ENCODE measurements at places on chromosomes 5 and 9.

GRCh38 chr9:115627511-115627910 lies 509.6 kb upstream of the TNC start:
- no peak overlapping the region for H3K4me3 ChIP-seq
- no peaks in the 10 kb centered on the region for H3K4me1 ChIP-seq
- no peaks in the 10 kb centered on the region for H3K36me3 ChIP-seq
- peaks cover 2% of the 10 kb centered on the region for H3K27me3 ChIP-seq
- no peak overlapping the region for H3K27ac ChIP-seq
- DNase-seq, result no peak

GRCh38 chr9:132842124-132843044 lies 35.7 kb downstream of the AK8 start:
- peaks cover under 1% of the 10 kb centered on the region for H3K4me1 ChIP-seq
- H3K4me3 ChIP-seq, result no peak overlapping the region
- no peak overlapping the region for H3K27ac ChIP-seq

DNA sequence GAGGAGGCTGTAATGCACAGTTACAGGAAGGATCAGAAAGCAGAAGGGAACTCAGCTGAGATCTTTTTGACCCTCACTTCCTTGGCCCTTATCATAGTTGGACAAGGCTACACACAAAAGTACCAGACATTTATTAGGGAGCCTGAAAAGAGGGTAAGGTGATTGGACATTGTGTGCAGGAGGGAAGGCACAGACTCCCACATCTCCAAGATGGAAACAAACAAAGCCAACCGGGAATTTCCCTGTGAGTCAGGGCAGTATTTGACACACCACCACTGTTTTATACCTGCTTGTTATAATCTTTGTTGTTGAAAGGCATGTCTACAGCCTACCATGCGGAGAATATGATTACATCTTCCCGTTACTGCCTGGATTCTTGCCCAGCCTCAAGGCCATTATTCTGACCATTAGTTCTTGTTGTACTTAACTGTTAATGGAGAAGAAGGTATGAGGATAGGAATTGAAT lies 3.0 kb upstream of the CCNG1 start:
- DNase-seq, result no peak
- no peaks in the 10 kb centered on the region for H3K27me3 ChIP-seq
- H3K27ac ChIP-seq, result no peak overlapping the region
- H3K4me3 ChIP-seq, result no peak overlapping the region
- H3K36me3 ChIP-seq, result peaks cover 3% of the 10 kb centered on the region
- peaks cover 28% of the 10 kb centered on the region for H3K4me1 ChIP-seq

DNA sequence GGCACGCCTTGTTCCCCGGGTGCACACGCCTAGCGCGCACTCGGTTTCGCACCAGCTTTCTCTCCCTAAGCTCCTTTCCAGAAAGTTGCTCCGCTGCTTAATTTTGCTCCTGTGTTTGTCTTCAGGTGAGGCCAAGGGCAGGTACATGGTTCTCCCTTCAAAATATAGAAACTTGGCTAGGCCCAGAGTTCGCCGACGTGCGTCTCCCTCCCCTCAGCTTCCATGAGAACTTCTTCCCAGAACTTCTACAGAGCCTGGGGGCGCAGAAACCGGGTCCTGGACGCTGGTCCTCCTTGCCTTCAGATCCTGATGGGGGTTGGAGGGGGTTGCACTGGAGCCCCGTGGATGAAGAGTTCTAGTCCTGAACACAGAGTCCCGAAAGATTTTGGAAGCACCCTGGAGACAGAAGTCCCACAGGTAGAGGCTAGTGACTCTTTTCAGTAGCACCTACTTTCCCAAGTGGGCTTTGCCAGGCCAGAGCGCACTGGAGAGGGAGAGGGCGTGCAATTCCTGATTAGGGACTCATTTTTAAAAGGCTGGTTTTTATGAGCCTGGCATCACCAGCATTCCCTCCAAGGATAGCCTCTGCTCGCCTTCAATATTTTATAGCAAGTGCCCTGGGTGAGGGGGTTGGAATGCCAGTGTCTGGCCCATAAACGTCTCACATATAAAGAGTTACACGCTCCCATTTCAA lies 128.4 kb downstream of the TMEM174 start:
- H3K27me3 ChIP-seq, result peaks cover 79% of the 10 kb centered on the region
- no peak overlapping the region for H3K4me3 ChIP-seq
- H3K4me1 ChIP-seq, result peaks cover 17% of the 10 kb centered on the region
- H3K36me3 ChIP-seq, result no peaks in the 10 kb centered on the region

DNA sequence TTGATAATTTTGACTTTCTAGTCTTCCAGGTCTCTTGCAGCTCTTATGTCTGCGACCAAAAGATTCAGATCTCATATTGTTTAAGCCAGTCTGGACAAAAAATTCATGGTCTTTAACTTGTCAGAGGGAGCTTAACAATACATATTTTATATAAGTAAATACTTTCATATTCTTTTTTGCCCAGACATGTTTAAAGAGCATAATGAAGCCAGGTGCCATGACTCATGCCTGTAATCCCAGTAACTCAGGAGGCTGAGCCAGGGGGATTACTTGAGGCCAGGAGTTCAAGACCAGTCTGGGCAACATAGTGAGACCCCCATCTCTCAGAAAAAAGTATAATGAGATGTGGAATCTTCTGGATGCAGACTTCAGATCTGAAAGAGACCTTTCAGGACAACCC lies 69.8 kb downstream of the JMY start:
- no peaks in the 10 kb centered on the region for H3K4me1 ChIP-seq
- no peak overlapping the region for H3K27ac ChIP-seq
- no peak overlapping the region for H3K4me3 ChIP-seq
- peaks cover 51% of the 10 kb centered on the region for H3K36me3 ChIP-seq
- DNase-seq, result no peak

DNA sequence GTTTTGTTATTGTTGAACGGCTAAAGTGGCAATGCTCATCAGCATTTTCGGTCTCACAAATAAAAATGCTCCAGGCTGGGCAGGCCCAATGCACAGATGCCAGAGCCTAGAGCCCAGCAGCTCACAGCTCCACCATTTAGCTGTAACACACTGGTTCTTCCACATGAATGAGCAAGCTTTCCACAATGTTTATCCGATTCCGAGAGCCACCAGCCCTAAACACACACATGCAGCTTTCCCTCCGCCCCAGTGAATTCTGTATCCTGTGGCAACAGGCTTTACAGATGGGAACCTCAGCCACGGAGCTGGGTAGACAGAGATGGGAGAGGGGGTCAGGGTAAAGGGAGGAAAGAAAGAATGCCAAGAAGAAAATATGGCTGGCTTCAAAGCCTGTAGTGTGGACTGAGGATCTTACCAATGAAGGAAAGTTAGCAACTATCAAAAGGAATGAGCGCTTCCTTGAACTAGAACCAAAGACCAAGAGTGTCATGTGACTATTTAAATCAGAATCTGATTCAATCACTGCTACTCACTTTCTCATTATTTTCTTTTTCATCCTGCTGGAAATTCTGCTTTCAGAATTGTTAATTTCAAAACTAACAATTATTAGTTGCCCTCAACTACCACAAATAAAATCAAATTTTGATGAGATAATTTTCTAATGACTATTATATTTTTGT lies 77.1 kb downstream of the MRPS27 start:
- H3K4me1 ChIP-seq, result peaks cover 5% of the 10 kb centered on the region
- peaks cover 21% of the 10 kb centered on the region for H3K36me3 ChIP-seq
- no peaks in the 10 kb centered on the region for H3K27me3 ChIP-seq
- H3K4me3 ChIP-seq, result no peak overlapping the region

DNA sequence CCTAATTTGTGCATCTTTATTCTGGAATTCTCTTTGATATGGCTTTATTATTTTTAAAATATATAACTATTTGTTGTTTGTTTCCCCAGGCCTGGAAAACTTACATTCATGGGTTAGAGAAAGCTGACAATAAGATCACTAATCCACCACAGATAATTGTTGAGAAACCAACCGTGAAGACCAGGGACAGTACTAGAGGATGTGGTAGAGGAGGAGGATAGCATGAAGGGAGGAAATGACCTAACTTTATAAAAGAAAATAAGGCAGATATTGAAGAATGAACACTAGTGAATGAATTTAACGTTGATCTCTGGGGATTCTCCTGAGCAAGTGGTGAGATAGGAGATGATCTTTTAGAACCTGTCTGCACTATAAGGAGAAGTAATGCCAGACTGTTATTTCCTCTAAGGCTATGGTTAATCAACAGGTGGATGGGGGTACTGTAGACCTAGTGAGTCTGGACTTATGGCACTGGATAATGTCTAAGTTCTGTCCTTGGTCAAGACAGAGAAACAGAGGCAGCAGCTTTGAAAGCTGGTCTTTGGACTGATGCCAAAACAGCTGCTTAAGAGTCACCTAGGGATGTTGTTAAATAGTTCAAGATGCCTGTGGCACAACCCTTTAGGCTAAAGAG lies 52.4 kb downstream of the NREP start:
- peaks cover 14% of the 10 kb centered on the region for H3K4me1 ChIP-seq
- H3K4me3 ChIP-seq, result no peak overlapping the region
- no peak overlapping the region for H3K27ac ChIP-seq
- DNase-seq, result no peak
- no peaks in the 10 kb centered on the region for H3K27me3 ChIP-seq
- H3K36me3 ChIP-seq, result no peaks in the 10 kb centered on the region

DNA sequence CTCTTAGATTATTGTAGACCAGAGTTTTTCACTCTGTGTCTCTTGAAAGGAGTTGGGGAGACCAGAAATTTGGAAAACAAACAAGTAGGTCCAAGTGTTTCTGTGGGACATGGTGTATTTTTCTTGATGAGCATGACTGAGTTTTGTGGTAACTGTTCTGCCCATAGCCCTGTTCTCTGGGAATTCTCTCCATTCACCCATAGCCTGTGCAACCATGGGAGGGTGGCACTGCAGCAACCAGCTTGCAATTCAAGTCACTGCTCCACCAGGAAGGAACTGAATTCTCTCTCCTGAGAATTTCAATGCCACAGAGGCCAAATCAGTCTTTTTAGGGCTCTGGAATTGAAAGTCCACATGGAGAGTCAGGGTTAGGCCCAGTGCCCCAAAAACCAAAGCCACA lies 475.3 kb upstream of the TRPC7 start:
- no peaks in the 10 kb centered on the region for H3K27me3 ChIP-seq
- no peak overlapping the region for H3K4me3 ChIP-seq
- H3K4me1 ChIP-seq, result no peaks in the 10 kb centered on the region
- H3K36me3 ChIP-seq, result no peaks in the 10 kb centered on the region
- no peak for DNase-seq

DNA sequence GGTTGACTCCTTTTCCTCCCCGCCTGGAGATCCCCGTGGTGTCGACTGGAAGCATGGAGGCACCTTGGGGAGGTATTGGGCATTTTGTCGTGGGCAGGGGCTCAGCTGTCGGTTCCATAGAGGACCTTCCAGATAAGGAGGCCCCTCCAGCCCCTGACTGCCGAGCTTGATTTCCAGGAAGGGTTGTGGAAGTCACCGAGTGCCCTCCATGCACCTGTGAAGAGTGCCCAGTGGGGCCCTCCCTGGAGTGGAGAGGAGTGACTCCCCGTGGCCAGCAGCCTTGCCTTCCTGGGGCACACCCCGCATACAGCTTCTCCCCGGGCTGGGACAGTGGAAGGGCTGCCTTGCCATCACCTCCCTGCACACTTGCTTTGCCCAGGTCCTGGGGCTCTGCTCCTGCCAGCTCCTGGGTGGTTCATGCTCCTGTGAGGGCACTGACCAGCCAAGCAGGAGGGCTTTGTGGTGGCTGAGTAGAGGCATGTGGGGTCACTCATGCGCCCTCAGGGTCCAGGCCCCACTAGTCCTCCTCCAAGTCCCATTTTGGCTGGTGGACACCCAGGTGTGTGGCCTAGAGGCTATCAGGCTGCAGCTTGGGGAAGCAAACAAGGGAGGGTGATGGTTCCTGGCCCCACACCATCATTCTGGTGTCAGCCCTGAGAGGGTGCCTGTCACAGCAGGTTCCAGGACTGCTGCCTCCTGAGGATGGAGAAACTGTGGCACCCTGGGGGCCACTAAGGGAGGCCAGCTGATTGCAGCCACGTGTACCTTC lies 133.0 kb downstream of the WNK2 start:
- H3K4me3 ChIP-seq, result no peak overlapping the region
- H3K27me3 ChIP-seq, result peaks cover 28% of the 10 kb centered on the region

GRCh38 chr5:113384782-113385285 lies 50.0 kb downstream of the TSSK1B start:
- no peak for DNase-seq
- H3K27me3 ChIP-seq, result peaks cover 30% of the 10 kb centered on the region
- no peak overlapping the region for H3K4me3 ChIP-seq
- H3K36me3 ChIP-seq, result no peaks in the 10 kb centered on the region

DNA sequence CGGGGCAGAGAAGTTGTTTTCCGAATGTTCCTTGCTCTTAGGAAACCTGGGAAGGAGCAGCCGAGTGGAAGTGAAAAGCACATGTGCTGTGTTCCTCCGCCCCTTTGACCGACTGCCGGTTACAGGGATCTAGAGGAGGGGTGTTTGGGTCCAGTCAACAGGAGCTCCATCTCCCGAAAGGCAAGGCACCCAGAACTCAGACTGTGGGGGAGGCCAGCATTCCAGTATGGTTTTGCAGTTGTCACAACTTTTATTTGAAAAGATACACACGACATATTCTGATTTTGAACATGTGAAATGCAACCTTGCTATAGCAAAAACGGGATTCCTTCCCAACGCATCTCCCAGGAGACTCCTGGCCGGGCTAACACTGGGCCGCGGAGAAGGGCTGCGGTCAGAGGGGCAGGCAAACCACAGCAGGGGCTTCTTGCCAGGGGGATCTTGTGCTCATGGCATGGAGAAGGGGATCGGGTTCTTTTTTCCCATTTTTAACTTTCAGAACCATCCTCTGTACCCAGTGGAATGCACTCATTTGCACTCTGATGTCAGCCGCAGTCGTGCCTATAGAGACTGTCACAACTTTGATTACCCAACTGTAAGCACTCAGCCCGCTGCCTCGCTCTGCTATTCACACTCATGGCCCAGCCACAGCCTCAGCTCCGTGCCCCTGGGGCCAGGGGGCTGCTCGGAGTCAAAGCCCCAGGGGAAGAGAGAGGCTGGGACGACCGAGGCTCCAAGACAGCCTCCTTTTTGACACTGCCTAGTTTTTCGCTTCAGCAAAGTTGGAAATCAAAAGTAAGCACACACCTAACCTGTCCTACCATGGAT lies 3.9 kb downstream of the QRFP start:
- no peak overlapping the region for H3K27ac ChIP-seq
- no peak overlapping the region for H3K4me3 ChIP-seq
- no peak for DNase-seq
- H3K4me1 ChIP-seq, result peaks cover 11% of the 10 kb centered on the region

- no peaks in the 10 kb centered on the region for H3K27me3 ChIP-seq
- peak; percentile 54 for DNase-seq
- peak overlapping the region; percentile 66 for H3K4me3 ChIP-seq
- no peaks in the 10 kb centered on the region for H3K36me3 ChIP-seq
- peak overlapping the region; percentile 57 for H3K27ac ChIP-seq
Observed at GRCh38 chr9:89701221-89701798, 96.5 kb downstream of the GADD45G start.

GRCh38 chr9:106771608-106772007 lies 91.4 kb upstream of the ZNF462 start:
- H3K4me1 ChIP-seq, result no peaks in the 10 kb centered on the region
- no peak overlapping the region for H3K27ac ChIP-seq
- DNase-seq, result no peak
- no peaks in the 10 kb centered on the region for H3K27me3 ChIP-seq
